ENCODE measurements at places on chromosomes 16 and 17.

- no peak for DNase-seq
Measured at GRCh38 chr16:86019446-86020047, 120.6 kb downstream of the IRF8 start.

DNA sequence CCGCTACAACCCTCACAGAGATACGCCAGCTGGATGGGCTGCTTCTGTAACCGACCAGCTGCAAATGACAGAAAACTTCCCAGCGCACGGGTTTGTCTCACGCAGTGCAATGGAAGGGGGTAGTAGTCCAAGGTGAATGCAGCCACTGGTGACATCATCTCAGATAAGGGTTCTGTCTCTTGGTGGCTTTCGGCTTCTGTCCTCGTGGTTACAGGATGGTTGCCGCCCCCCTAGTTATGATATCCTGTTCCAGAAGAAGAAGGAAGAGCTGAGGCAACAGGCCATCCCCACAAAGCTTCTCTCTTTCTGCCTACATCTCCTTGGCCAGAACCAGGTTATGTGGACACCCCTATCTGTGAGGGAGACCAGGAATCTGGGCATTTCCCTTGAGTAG, 40.3 kb upstream of the BAHCC1 start:
- DNase-seq, result no peak

GRCh38 chr17:14072881-14073280, 3.6 kb downstream of the COX10 start:
- no peak for DNase-seq

- DNase-seq, result no peak
Measured at GRCh38 chr17:57467801-57468200, 211.5 kb downstream of the MSI2 start.

DNA sequence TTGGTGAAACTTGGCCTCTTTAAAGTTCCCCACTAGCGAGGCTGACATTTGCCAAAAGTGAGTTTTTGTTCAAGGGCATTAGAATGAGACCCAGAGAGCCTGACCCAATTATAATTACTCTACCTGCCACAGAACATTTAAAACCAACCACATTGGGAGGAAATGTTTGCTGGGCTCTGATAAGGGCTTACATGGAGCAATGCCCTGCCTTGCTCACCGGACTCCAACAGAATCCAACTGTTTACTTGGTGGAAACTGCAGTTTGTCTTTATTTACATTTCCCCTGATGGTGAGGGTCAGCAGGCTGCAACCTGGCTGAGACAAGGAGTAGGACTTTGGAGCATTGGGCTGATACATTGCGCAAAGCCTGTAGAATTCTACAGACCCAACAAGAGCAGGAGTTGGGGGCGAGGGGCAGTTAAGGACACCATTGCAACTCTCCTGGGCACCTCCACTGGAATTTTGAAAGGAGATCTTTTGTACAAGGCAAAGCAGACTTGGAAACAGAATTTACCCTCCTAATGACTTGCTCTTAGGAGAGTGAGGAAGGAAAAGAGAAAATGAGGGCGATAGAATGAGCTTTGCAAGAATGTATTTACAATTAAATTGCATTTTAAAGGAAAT, 368.6 kb downstream of the SHISA9 start:
- no peak for DNase-seq

DNA sequence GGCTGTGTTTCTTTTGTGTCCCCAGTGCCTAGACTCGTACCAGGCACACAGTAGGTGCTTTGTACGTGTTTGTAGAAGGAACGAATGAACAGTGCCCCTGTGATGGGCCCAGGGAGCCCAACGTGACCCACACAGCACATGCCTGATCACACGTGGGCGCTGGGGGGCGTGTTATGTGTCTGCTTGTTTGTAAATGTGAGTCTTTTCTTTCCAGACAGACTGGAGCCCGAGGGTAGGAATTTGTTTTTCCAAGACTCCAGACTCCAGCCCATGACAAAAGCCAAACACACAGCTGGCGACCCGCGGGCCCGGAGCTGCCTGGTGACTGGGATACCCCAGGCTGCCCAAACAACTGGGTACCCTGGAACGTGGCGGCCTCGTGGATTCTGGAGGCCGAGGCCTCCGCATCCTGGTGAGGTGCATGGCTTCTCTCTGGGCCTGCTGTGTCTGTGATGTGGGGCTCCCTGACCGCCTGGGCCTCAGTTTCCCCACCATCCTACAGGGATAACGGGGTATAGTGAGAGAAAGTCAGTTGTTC, 14.9 kb upstream of the CBFA2T3 start:
- no peak for DNase-seq

GRCh38 chr17:75810216-75810615, 25.6 kb downstream of the UNK start:
- DNase-seq, result no peak

GRCh38 chr17:51166987-51167931, 1.0 kb downstream of the NME2 start:
- DNase-seq, result peak; percentile 33

DNA sequence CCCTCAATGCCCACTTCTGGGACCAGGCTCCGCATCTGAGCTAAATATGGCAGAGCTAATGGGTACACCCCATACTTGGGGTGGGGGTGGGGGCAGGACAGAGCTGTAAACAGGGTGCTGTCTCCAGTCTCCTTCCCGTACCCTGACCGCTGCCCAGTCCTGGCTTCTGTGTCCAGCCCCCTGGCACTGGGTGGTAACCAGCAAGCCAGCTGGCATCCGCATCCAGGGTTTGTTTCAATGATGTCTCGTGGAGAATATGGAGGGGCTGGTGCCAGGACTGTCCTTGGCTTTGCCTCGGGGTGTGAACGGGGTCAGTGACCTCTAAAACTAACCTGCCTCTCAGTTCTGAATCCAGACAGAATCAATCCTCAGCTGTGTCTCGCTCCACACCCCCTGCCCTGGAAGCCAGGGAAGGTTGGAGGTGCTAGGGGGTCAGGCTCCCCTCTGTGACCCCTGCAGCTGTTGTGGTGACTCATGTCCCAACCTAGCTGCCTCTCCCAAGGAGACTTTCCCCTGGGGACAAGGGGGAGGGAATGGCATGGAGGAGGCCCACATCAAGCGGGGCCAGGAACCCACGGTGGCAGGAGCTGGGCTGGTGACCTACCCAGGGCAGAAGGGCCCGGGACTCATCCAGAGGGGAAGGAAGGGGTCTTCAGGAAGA, 1.5 kb upstream of the PNMT start:
- peak; percentile 49 for DNase-seq

DNA sequence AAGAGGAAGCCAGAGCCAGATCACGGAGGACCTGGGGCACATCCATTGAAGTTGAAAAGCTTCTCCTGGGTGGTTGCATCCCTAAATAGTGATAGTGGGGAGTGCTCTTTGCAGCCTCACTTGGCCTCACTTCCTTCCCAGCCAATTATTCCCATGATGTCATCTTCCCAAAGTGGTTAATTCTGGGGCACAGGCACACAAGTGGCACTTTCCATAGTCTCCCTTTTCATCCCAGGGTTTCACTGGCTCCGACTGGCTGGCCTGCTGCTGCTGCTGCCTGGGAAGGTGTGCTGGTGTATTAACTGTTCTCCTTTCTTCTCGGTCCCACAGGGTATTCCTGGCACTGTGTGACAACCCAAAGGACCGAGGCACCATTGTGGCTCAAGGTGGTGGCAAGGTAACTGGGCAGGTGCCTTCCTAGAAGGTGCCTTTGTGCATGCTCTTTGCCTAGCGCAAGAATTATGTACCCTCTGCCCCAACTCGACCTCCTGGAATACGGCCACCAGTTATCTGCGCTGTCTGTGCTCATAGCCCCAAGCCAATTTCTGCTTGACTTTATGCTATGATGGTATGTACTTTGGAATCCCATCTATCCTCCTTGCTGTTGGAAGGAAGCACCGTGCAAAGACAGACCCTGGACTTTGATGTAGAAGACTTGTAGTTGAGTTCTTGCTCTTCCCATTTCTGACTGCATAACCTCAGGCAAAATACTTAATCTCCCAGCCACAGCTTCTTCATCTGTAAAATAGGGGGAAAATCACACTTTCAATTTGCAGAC, 18.4 kb downstream of the SLC35G3 start:
- DNase-seq, result no peak

GRCh38 chr16:6105115-6105514, 1007.5 kb upstream of the EEF2KMT start:
- no peak for DNase-seq

- no peak for DNase-seq
Measured at GRCh38 chr16:64687786-64688185, 434.1 kb downstream of the CDH11 start.

GRCh38 chr16:1257561-1258224, 1.8 kb downstream of the TPSD1 start:
- DNase-seq, result no peak

- DNase-seq, result peak; percentile 62
Measured at GRCh38 chr17:4537451-4538235, 17.5 kb downstream of the MYBBP1A start.

DNA sequence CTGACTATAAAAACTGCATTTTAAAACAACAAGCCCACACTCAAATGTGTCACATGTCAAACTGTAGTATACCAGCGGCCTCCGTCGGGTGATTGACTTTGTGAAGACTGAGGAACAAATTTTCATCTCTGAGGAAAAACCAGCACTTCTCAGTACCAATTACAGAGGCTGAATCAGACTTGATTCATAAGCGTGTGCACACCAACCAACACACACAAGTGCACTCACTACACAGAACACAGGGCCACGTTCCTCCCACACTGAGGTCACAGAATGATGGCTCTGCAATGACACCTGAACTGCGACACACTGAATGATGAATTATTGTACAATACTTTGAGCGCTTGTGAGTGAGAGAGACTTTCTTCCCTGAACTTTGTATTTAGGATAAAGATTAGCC, 29.6 kb downstream of the XPO6 start:
- DNase-seq, result no peak

- DNase-seq, result no peak
Measured at GRCh38 chr16:53220585-53220984, 165.8 kb downstream of the CHD9 start.

GRCh38 chr17:3575511-3575910, 17.9 kb upstream of the TRPV3 start:
- DNase-seq, result no peak

DNA sequence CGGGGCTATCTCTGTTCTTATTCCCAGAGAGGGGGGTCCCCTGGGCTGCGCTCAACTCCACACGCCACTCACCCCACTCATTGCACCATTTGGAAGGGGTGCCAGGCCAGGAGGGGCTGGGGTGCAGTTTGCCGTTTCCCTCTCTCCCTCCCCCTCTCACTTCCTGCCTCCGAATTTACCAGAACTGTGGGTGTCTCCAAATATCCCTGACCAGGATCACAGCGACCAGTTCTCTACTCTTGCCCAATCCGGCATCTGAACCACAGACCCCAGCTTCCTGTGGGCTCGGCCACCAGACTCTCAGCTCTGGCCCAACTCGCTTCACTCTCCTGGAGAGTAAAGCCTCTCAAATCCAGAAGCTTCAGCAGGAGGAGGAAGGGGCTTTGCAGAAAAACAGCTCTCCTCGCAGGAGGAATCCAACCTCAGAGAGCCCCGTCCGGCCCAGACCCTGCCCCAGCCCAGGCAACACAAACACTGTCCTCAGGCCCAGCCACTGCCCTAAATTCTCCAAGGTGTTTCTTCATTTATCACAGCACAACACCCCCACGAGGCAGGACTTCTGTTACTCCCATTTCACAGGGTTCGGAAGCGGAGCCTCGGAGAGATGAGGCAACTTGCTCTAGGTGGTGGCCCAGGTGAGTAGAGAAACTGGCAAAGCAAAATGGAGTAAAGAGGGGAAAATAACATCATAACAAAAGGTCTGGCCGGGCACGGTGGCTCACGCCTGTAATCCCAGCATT, 423 bp upstream of the ASGR2 start:
- no peak for DNase-seq

- DNase-seq, result no peak
Measured at GRCh38 chr16:50193594-50193993, 40.5 kb downstream of the TENT4B start.

- no peak for DNase-seq
Measured at GRCh38 chr17:65670667-65671371, 109.4 kb upstream of the AXIN2 start.

GRCh38 chr16:12545792-12546342, 257.8 kb downstream of the CPPED1 start:
- no peak for DNase-seq

DNA sequence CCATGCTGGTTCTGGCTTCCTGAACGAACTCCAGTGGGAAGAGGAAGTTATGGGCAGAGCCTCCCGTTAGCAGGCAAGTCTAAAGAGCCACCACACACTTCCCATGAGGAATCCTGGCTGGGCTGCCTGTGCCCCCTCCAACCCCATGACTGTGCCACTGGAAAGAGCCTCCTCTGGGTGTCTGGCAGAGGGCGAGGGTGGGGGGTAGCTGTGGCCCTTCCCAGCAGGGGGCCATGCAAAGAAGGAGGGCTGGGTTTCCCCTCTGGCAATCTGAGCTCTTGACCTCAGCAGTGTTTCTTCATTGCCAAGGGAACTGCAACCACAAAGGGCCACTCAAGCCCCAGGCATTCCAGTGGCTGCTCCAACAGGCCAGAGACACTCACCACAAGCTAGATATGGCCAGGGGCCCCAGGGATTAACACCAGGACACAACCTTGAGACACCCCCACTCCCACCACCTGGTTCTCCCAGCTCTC, 1.7 kb upstream of the RRAD start:
- DNase-seq, result no peak

DNA sequence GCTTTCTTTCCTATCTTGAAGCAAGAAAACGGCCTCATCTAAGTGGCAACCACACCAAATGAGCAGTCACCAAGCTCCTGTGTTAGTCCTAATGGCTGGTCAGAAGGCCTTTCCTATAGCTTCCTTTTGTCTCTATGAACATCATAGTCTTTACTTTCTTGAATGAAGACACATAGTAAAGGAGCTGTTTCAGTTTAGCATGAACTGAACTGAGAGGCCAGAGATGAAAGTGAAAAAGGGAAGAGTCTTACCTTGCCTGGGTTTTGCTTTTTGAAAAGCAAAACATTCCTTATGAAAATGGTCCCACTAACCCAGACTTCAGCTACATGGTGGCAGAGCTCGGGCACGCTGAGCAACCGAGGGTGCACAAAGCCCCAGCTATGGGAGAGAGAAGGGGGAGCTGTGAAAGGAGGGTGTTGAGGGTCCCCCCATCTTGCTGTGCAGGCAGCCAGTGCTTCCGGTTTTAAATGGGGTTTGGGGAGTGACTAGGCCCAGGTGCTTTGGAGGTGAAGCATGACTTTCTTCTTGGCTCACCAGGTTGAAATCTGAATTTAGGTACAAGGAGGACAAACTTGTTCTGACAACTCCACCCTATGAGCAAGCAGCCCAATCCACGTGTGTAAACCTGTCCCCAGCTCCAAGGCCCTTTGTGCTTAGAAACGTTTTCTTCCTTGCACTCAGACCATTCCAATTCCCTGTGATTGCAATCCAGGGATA, 9.1 kb upstream of the PSMC3IP start:
- no peak for DNase-seq

GRCh38 chr17:28854457-28855335, at the start of gene ERAL1:
Gene ERAL1, plus strand, starts transcription at chr17:28855016. Its CDS starts 19 bp downstream, at chr17:28855035.
- peak; percentile 66 for DNase-seq

- DNase-seq, result no peak
Measured at GRCh38 chr16:84117494-84117843, 727 bp upstream of the MBTPS1 start.

All from caudate nucleus (tissue), 63 donors.